ENCODE measurements at places on chromosomes 2 and 18. TPM values are rescaled to one million over a fixed set of nuclear protein-coding genes. Genes with fewer than 3 reads are reported as not detected.

DNA sequence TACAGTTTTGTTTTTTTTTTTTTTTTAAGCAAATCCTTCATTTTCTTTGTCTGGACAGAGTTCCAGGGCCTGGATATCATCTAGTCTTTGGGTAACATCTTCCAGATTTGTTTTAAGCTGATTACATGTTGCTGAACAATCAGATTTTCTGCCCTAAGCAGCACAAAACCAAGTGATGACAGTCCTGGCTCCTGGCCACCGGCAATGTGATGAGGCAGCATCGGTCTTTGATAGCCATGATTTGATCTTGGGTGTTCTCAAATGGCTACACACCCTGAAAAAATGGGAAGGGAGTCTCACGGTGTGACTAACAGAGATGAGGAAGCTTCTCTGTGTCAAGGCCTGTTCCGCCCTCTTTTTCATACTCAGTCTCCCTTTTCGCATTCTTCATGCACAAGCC is 708.6 kb upstream of the ZEB2 start:
- DNase-seq: no peak

DNA sequence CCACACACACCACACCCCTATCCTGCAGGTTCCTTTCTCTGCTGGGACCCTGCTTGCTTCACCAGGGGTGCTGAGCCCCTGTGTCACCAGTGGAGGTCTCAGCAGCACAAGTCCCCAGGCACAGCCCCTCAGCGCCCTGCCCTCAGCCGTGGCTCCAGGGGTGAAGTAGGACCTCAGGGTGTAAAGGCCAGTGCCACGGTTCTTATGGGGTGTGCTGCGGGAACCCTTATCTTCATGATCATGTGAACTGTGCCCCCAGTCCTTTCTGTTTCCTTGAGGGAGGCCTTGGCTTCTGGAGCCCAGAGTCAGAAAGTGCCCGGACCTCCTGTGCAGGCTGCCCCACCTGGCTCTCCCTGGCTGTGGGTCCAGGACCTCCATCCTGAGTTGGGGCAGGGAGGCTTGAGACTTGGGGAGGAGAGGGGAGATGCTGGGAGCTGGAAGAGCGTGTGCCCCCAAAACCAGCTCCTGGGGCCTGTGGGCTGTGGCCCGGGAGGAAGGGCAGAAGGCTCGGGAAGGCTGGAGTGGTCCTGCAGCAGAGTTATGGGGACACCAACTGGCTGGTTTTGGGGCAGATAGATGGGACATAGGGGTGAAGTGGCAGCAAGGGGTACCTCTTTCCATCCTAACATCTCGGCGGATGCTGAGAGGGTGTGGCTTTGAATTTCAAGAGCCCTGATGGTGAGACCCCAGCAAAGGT is 20.2 kb upstream of the KLF11 start:
- no peak for DNase-seq

- DNase-seq: no peak
These were observed 50.1 kb upstream of the CCDC150 start for GRCh38 chr2:196589419-196589818.

GRCh38 chr18:79218605-79219190 is 149.5 kb downstream of the ATP9B start:
- no peak for DNase-seq

DNA sequence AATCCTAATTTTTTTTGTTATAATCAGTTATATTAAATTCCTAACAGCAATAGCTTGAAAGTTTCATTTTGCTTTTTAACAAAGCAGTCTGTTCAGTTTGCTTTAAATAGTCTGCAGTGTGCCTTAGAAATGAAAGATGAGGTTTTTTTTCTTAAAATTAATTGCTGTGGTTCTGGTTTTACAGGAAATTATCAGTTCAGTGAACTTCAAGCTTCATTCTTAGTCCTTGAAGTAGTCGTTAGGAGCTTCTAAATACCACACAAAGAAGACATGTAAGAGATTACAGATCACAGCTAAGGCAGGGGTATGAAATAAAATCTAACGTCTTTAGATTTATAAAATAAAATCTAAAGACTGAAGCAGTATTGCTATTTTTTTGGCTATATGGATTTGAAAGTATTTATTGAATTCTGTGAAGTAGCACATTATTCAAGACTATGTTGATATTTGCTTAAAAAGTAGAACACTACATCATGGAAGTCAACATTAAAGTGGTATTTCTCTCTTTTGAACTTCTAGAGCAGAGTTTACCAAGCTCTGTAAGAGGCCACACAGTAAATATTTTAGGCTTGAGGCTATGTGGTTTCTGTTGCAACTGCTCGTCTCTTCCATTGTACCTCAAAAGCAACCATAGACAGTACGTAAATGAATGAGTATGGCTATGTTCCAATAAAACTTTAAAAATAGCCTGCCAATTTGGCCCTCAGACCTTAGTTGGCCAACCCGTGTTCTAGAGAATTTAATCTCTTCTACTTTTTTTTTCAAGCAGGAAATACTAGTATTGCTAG is 81.5 kb upstream of the STON1 start:
- DNase-seq: peak; percentile 52

DNA sequence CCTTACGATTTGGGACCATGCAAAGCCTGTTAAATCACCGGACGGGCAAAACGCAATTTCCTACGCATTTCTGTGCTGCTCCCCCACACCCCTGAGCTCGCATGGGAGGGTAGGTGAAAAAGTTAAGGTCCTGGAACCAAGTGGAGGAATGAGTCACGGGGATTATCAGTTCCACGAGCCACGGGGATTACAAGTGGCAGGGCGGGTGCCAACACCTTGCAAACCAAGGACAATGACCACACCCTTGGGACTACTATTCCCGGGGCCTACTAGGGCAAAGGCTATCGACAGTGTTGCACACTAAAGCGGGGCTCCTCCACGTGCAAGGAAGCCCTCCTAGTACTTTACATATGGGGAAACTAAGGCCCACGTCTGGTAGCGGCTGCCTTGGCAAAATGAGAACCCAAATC is 447 bp downstream of the RETSAT start:
- DNase-seq: peak; percentile 36

- DNase-seq: no peak
These were observed 504.7 kb downstream of the EIPR1 start for GRCh38 chr2:2872713-2873449.

GRCh38 chr2:138794724-138795123 is 14.5 kb upstream of the NXPH2 start:
- DNase-seq: no peak

- DNase-seq: no peak
These were observed 83.4 kb downstream of the DOCK10 start for GRCh38 chr2:224958873-224959272.

- DNase-seq: no peak
These were observed 479.1 kb downstream of the ZEB2 start for GRCh38 chr2:144040834-144041233.

DNA sequence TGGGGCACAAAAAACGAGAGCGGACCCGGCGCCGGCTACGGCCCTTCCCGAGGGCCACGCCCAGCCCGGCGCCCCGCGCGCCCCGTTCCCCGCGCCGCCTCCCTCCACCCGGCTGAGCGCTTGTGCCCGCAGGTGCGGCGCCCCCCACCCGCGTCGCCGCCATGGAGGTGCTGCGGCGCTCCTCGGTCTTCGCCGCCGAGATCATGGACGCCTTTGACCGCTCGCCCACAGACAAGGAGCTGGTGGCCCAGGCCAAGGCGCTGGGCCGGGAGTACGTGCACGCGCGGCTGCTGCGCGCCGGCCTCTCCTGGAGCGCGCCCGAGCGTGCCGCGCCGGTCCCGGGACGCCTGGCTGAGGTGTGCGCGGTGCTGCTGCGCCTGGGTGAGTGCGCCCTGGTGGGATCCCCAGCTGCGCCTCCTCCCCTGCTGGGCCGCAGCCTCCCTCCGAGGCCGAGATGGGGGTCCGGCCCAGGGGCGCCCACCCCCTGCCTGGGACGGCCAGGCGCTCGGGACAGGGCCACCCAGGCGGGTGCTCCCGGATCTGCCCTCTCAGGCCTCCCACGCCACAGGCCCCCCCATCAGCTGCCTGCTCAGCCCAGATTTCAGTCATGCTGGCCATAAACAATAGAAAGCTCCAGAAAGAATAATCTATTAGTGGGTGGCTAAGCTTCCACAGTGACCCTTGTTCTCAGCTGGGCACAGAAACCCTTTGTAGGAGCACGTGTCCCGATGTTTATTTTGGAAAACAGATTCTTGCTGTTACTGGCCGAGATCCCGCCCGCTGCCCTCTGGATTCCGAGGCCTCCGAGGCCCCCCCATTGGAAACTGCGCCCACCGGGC is 997 bp downstream of the BOK start:
- DNase-seq: no peak

RBM45 gene
- total RNA-seq: 9.1 TPM

PRPF40A gene
- 137 TPM for total RNA-seq

MFSD2B gene
- total RNA-seq: 0.93 TPM

Measured in natural killer cell (primary cell).